ENCODE measurements at places on chromosomes 11 and 22.

GRCh38 chr11:85810521-85810870 is 445 bp downstream of the SYTL2 start:
- peak overlapping the region; percentile 21 for H3K27ac ChIP-seq
- DNase-seq = no peak
- peak overlapping the region; percentile 68 for H3K4me3 ChIP-seq
- H3K36me3 ChIP-seq = no peaks in the 10 kb centered on the region
- peaks cover 50% of the 10 kb centered on the region for H3K27me3 ChIP-seq
- H3K4me1 ChIP-seq = peaks cover 10% of the 10 kb centered on the region

DNA sequence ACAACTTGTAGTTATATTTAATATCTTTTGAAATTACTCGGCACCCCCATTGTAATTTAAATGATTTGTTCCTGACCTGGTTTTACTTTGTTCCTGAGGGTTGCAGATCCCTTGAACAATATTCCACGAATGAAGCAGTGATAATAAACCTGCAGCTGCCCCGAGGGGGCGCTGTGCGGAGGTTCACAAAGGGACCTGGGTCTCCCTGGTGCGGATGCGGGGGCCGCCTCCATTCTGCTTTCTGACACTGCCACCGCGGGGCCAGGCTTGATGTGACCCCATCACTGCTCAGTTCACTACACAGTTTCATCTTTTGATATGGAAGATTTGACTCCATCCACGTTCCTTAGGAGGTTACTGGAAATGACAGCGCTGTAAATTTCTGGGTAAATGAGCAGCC is 62.9 kb upstream of the PRODH start:
- peaks cover 63% of the 10 kb centered on the region for H3K27me3 ChIP-seq
- DNase-seq = no peak
- H3K36me3 ChIP-seq = no peaks in the 10 kb centered on the region
- H3K27ac ChIP-seq = no peak overlapping the region
- no peak overlapping the region for H3K4me3 ChIP-seq

- DNase-seq = no peak
- no peak overlapping the region for H3K27ac ChIP-seq
- no peaks in the 10 kb centered on the region for H3K36me3 ChIP-seq
Measured at GRCh38 chr11:74543991-74544390, 48.4 kb upstream of the POLD3 start.

GRCh38 chr11:134742956-134743819 is 331.1 kb upstream of the B3GAT1 start:
- no peak overlapping the region for H3K4me3 ChIP-seq
- no peak for DNase-seq
- peaks cover 43% of the 10 kb centered on the region for H3K27me3 ChIP-seq
- peaks cover 27% of the 10 kb centered on the region for H3K4me1 ChIP-seq
- H3K27ac ChIP-seq = no peak overlapping the region
- no peaks in the 10 kb centered on the region for H3K36me3 ChIP-seq

- no peak for DNase-seq
- H3K27ac ChIP-seq = no peak overlapping the region
- H3K4me1 ChIP-seq = no peaks in the 10 kb centered on the region
- H3K4me3 ChIP-seq = no peak overlapping the region
- H3K27me3 ChIP-seq = peaks cover 3% of the 10 kb centered on the region
Measured at GRCh38 chr11:123145220-123145619, 49.8 kb downstream of the CLMP start.

DNA sequence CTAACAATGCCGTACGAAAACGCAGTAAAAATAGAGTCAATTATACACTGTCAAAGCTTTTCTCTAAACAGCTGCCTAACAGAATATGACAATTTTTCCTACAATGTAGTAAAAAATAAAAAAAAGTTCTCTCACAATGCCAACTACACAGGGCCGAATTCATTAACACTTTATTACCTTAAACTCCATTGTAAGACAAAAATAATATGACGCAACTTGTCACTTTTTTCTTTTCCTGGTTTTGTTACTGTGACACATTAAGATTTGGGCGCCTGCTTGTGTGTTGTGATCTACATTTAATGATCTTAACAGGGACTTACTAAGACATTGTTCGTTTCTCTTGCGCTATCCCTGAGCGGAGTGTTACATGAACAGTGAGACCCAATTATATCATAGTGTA is 204.1 kb downstream of the INSC start:
- no peak overlapping the region for H3K27ac ChIP-seq
- H3K4me3 ChIP-seq = no peak overlapping the region
- no peak for DNase-seq
- H3K4me1 ChIP-seq = no peaks in the 10 kb centered on the region

GRCh38 chr11:109644152-109644551 is 222.2 kb downstream of the C11orf87 start:
- H3K4me3 ChIP-seq = no peak overlapping the region
- H3K36me3 ChIP-seq = no peaks in the 10 kb centered on the region
- no peaks in the 10 kb centered on the region for H3K4me1 ChIP-seq
- no peak for DNase-seq
- no peak overlapping the region for H3K27ac ChIP-seq
- H3K27me3 ChIP-seq = peaks cover 6% of the 10 kb centered on the region

- H3K4me3 ChIP-seq = no peak overlapping the region
- peaks cover 1% of the 10 kb centered on the region for H3K36me3 ChIP-seq
- H3K4me1 ChIP-seq = peaks cover 19% of the 10 kb centered on the region
- H3K27ac ChIP-seq = no peak overlapping the region
Measured at GRCh38 chr11:93497596-93497995, 45.6 kb downstream of the SMCO4 start.

DNA sequence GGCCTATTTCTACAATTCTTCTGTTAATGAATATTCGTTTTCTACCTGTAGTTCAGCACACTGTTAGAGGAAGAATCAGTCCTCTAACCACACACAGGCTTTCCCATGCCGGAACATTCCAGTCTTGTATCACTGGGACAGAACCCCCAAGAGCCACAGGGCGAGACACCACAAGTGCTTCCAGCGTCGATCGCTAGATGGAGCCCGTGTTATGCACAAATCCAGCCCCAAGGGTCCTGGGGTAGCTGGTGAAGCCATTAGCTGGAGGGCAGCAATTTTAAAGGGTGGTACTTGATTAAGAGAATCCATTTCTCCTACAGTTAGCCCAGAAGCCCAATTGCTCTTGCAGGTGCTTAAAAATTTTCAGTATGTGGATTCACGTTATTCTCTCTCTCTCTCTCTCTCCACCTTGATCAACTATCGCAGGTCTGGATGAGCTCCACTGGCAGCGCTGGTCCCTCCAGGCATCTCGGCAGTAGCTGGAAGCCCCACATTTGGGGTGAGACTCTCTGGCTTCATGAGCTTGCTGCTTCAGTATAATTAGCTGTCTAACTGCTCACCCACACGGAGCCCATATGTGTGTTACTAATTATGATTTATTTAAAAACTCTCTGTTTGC is 148.2 kb upstream of the SNX19 start:
- peak; percentile 48 for DNase-seq
- H3K27ac ChIP-seq = no peak overlapping the region
- H3K27me3 ChIP-seq = peaks cover 26% of the 10 kb centered on the region
- peaks cover 5% of the 10 kb centered on the region for H3K4me1 ChIP-seq
- no peaks in the 10 kb centered on the region for H3K36me3 ChIP-seq

DNA sequence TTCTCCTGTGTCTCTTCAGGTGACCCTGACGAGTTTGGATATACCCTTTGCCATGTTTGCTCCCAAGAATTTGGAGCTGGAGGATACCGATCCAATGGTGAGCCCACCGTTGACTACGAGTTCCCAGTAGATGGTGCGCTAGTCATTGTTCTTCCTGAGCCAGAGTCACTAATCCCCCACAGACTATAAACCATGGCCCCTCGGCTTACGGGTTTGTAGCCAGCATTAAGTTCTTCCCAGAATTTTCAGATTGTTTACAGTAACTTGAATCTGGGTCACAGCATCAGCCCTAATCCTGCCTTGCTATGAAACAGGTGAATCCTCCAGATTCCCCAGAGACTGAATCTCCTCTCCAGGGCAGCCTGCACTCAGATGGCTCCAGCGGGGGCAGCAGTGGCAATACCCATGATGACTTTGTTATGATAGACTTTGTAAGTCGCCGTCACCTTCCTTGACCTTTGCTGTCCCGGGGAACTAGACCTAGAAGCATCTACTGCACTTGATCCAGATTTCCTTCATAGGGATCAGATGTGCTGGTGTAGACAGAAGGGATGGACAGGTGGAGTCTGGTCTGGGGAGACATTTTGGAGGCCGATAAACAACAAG is 31.8 kb downstream of the ARHGAP1 start:
- no peaks in the 10 kb centered on the region for H3K4me1 ChIP-seq
- H3K4me3 ChIP-seq = no peak overlapping the region
- no peak overlapping the region for H3K27ac ChIP-seq
- H3K27me3 ChIP-seq = no peaks in the 10 kb centered on the region
- no peak for DNase-seq
- peaks cover 28% of the 10 kb centered on the region for H3K36me3 ChIP-seq

GRCh38 chr11:9701799-9702198 is 37.9 kb downstream of the SWAP70 start:
- H3K36me3 ChIP-seq = peaks cover 1% of the 10 kb centered on the region
- H3K4me1 ChIP-seq = no peaks in the 10 kb centered on the region
- H3K4me3 ChIP-seq = no peak overlapping the region

- H3K36me3 ChIP-seq = no peaks in the 10 kb centered on the region
- H3K4me1 ChIP-seq = peaks cover 11% of the 10 kb centered on the region
- H3K27me3 ChIP-seq = no peaks in the 10 kb centered on the region
- no peak overlapping the region for H3K27ac ChIP-seq
- no peak overlapping the region for H3K4me3 ChIP-seq
Measured at GRCh38 chr11:12137005-12137690, 26.8 kb downstream of the MICAL2 start.

DNA sequence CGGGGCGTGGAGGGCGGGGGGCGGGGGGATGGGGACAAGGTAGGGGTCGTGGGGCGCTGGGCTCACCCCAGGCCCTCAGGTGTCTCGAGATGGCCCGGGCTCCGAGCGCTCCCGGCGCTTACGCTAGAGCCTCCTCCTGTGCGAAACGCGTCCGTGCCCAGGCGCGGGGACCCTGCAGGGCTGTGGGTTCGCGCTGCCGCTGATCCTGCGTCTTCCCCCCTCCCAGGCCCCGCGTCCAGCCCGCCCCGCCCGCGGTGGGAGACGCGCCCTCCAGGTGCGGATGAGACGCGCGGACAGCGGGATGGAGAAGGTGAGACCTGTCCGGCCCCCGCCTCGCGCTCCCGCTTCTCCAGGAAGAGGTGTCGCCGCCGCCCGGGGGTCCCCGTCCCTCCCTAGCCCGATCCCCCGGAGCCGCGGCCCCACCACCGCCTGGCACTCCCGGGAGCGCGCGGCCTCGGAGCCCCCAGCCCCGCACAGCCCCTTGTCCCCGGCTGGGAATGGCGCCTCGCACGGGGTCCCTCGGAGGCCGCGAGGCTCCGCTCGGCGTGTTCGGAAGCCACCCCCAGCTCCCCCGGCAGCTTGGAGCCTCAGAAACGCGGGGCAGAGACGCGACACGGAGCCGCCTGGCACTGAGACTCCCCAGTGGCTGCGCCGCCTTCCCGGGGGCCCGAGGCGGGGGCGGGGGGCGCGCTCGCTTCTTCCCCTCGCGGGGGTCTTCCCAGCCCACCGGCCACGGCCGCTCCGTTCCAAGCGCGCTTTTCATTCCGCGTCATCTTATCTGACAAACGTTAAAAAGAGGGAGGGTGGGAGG is 27.6 kb upstream of the TOLLIP start:
- H3K36me3 ChIP-seq = peaks cover 3% of the 10 kb centered on the region
- peaks cover 19% of the 10 kb centered on the region for H3K4me1 ChIP-seq
- no peak overlapping the region for H3K27ac ChIP-seq

GRCh38 chr11:85721191-85721590 is 35.2 kb upstream of the CCDC89 start:
- H3K27ac ChIP-seq = no peak overlapping the region
- H3K36me3 ChIP-seq = no peaks in the 10 kb centered on the region
- H3K4me3 ChIP-seq = no peak overlapping the region
- no peak for DNase-seq
- peaks cover 9% of the 10 kb centered on the region for H3K4me1 ChIP-seq

All from progenitor cell of endocrine pancreas (in vitro differentiated cells).